ENCODE measurements at places on chromosomes 3 and 15. TPM values are rescaled to one million over a fixed set of nuclear protein-coding genes. Genes with fewer than 3 reads are reported as not detected.

The FANCD2OS gene
- total RNA-seq: not detected

The GOLGA6L4 gene
- total RNA-seq: 1.3 TPM

DNA sequence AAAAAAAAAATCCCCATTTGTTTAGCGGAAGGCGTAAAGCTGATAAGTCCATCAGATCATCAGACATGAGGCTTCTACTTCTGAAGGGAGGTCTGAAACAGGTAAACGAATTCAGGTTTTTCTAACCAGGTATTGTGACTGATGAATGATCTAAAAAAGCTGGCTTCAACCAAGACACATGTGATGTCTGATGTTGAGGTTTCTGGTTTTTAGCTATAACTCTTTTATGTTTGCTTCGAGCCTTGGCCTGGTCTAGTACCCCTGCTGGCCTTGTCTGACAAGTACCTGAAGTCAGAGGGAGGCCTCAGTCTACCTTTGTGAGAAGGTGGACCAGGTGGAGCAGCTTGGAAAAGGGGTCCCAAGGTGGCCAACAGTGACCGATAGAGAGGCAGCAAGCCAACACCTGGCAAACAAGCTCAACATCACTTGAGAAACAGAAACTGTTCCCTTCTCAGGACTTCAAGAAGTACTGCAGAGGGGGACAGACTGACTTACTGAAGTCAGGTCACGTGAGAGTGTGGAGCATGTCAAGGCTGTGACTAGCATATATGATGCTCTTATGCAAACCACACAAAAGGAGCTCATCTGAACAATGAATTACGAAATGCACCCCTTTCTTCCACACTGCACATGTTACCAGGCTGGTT, 33.0 kb upstream of the CA12 start:
- no peak for DNase-seq

The DNAH12 gene
- not detected for total RNA-seq

GRCh38 chr15:101525087-101525669, 35.7 kb upstream of the PCSK6 start:
- no peak for DNase-seq

DNA sequence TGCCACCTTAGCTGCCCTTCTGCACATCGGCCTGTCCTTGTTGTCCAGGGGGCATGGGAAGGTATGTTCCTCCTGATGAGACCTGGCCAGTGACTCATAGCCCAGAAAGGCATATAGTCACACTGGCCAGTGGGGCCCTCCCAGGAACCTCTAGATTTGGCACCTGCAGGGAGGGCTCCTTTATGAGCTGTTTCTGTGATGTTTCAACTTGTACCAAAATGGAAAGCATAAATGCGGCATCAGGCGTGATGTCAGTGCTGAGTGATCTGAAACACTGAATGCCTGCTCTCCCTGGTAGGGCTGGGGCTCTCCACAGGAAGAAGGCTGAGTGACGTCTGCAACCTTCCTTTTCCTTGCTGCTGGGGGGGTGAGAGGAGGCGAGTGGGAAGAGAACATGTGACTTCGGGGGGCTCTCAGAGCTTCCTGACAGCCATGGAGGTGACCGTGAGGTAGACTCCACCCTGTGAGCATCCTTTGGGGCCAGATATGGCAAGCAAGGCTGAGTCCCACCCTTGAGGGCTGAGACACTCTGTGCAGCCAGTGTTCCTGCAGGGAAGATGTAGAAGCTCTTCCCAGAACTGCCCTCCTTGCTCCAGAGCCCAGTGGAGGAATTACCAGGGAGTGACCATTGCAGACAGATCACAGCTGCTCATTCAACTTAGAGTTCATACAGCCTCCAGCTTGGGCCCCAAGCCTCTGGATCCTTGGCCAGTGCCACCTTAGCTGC, 37.1 kb upstream of the APEH start:
- no peak for DNase-seq

- DNase-seq: no peak
Observed at GRCh38 chr3:11637901-11638458, 5.7 kb downstream of the VGLL4 start.

DNA sequence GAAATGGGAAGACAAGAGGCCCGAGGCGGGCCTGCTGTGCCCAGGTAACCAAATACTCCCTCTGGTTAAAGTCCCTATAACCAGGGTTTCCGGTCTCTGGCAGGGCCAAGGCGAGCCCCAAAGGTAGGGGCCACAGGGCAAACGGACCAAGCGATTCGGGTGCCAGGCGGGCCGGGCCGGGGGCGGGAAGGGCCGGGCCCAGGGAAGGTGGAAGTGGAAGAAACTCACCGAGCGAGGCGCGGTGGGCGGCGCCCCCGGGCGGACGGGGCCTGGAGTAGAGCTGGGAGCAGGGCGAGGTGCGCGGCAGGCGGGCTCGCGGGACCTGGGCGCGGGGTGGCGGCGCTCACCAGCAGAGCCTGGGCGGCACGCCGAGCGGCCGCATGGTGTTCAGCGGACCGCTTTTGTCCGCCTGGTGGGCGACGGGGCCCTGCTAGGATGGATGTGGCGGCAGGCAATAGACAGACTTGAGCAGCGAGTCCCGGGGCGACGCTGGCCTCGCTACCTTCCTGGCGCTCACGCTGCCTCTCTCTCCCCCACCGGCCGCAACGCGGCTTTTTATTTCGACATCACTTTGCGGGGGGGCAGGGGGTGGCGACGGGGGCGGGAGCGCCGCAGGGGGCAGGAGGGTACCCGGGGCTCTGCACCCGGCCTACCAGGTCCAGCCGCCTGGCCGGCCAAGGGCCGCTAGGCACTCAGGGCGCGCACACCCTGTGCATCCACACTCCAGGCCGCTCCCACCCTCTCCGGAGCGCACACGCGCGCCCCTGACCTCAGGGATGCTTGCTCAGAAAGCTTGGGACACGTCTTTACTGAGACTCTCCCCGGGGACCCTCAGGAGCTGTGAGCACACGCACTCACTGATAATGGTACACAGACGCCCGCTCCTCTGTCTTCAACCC, at the start of gene GATA2:
TSS of gene GATA2 (minus strand) at position 531 of the 899 bp plus-strand sequence. CDS start 6,170 bp downstream, outside the sequence.
- DNase-seq: peak; percentile 25

DNA sequence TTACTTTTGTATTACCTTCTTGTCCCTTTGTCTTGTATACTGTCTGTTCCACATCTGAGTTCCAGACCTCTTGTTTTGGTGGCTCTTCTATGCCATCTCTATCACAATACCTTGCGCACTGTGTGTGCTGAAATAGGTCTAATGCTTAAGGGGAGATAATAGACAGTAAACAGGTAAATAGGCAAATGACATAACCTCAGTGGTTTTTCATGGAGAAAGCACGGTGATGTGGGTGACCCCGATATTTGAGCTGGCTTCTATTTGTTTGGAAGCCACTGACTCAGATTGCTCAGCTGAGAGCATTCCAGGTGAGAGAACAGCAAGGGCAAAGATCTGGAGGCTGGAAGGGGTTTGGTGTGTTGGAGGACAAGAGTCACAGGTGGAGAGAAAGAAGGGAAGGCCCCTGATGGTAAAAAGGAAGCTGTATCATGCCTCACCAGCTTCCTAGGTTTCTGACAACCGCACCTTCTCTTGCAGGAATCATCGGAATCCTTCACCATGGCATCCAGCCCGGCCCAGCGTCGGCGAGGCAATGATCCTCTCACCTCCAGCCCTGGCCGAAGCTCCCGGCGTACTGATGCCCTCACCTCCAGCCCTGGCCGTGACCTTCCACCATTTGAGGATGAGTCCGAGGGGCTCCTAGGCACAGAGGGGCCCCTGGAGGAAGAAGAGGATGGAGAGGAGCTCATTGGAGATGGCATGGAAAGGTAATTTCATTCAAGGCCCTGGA, 795 bp downstream of the MCM2 start:
- no peak for DNase-seq

- DNase-seq: no peak
Observed at GRCh38 chr3:100333970-100334487, 528 bp upstream of the NIT2 start.
